ENCODE measurements at places on chromosomes 7 and 10.

GRCh38 chr10:79146611-79147130 is 77.9 kb downstream of the ZMIZ1 start:
- DNase-seq: no peak

DNA sequence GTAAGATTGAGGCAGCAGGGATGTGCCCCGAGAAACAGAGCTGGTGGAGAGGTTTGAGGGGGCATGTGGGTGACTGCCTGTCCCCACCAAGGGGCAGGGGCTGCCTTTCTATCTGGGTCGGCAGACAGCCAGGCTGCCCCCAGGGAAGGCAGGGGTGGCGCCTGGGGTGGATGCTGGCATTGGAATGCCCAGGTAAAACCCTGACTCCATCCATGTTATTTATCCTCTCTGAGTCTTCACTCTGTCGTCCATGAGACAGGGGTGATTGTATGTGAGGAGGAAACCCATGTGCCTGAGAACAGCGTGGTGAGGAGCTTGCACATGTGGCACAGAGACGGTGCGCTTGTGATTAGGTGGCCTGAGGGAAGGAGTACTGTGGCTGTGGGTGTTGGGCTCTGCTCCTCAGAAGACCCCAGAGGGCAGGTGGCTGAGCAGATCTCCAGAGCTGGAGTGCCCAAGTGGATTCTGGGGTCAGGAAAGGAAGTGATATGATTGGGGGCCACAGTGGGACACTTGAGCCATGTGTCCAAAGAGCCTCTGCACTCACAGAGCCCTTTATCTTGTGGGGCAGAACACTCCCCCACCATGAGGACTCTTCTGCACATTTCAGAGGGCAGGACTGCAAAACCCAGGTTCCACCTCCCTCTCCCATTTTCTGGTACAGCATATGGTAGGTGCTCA is 100.4 kb upstream of the RET start:
- no peak for DNase-seq

DNA sequence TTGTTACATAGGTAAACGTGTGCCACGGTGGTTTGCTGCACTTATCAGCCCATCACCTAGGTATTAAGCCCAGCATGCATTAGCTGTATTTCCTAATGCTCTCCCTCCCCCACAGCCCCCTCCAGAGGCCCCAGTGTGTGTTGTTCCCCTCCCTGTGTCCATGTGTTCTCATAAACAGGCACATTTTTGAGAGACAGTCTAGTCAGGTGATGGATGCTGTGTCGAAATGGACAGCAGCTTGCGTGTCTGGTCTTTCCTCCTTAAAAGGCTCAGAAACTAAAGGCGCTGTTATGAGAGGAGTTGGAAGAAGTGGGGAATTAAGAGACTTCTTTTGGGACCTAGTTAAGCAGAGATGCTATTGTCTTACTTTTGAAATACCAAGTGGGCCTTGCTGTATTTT is 296.0 kb downstream of the BBS9 start:
- DNase-seq: no peak

DNA sequence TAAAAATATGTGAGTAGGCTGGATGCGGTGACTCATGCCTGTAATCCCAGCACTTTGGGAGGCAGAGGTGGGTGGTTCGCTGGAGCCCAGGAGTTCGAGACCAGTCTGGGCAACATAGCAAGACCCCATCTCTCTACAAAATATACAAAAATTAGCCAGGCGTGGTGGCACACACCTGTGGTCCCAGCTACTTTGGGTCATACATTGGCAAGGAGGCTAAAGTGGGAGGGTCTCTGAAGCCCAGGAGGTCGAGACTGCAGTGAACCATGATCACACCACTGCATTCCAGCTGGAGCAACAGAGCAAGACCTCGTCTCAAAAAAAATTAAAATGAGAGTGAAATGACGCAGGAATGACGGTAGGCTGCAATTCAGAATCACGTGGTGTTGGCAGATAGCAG is 64.7 kb upstream of the SH2B2 start:
- DNase-seq: no peak

DNA sequence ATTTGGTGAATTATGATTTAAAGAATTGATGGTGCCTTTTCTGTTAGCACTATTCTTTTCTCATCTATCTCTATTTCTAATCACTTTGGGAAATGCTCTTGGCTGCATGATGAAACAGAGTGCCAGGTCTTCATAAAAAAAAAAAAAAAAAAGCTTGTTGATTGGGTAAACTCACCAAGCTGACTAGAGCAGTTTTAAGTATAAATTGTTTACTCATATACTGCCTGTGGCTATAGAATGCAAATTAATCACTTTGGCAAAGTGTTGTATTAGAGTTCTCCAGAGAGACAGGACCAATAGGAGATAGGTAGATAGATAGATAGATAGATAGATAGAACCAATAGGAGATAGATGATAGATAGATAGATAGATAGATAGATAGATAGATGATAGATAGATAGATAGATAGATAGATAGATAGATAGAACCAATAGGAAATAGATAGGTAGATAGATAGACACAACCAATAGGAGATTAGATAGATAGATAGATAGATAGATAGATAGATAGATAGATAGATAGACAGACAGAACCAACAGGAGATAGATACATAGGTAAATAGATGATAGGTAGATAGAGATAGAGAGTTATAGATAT is 20.1 kb upstream of the TBXAS1 start:
- DNase-seq: no peak

DNA sequence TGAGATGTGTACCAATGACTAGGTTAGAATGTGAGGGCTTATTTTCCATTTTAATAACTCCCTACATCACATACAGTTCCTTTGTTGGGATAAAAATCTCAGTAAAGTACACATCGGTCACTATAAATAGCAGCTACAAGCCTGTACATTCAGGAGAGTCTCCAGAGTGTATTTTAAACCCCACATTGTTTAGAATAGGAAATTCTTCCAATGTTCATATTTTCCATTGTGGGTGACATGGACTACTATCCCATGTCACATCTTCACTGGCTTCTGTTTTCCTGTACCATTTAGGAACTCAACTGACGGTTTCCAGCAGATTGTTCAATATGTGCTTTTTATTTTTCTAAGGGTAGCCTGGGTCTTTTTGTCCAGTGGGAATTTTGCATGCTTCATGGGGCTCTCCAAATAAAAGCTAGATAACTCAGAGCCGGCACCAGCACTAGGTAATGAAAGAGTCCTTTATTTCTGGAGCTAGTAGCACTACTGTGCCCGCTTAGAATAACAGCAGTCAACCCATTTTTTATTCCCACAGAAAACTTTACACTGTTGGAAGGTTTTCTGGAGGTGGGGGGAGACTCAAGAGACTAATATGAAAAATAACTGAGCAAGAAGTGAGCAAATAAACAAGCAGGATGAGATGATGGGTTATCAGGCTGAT is 100.5 kb downstream of the CALD1 start:
- DNase-seq: no peak

- DNase-seq: no peak
Measured at GRCh38 chr10:71631007-71631861, 88.3 kb downstream of the C10orf105 start.

DNA sequence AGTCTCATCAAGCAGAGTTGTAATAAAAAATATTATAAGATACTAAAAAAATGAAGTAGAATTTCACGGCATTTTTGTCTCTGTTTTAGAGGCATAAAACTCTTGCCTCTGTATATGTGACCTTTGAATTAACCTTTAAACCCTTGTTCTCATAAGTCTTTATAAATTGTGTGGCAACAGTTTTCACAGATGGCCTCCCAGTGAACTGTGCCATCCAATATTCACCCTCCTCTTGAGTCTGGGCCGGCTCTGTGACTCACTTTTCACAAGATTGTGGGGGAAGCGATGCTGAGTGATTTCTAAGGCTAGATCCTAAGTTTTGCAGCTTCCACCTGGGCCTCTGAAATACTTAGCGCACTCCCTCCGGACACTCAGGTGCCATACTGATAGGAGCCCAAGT is 4.6 kb upstream of the USP6NL start:
- no peak for DNase-seq

DNA sequence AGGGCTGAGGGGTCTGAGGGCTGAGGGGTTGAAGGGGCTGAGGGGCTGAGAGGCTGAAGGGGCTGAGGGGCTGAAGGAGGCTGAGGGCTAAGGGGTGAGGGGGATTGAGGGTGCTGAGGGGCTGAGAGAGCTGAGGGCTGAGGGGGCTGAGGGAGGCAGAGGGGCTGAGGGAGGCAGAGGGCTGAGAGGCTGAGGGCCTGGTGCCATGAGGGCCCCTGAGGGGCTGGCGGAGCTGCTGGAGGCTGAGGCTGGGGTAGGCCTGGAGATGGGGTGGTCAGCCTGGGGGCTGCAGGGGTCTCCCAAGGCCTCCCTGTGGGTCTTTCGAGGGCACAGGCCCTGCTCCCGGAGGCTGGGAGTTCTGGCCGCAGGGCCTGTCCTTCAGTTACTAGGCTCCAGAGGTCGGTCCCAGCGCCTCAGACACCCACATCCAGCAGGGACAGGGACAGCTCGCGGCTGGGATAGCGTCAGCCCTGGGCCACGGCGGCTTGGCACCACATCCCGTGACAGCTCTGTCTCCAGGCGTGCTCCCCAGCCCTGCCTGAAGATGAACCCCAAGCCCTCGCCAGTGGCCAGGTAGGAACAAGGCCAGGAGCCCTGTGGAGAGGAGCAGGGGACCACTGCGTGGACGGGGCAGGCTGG is 16.9 kb downstream of the MYO1G start:
- no peak for DNase-seq

GRCh38 chr7:142908921-142909890 is 23.7 kb upstream of the TRPV6 start:
- no peak for DNase-seq

DNA sequence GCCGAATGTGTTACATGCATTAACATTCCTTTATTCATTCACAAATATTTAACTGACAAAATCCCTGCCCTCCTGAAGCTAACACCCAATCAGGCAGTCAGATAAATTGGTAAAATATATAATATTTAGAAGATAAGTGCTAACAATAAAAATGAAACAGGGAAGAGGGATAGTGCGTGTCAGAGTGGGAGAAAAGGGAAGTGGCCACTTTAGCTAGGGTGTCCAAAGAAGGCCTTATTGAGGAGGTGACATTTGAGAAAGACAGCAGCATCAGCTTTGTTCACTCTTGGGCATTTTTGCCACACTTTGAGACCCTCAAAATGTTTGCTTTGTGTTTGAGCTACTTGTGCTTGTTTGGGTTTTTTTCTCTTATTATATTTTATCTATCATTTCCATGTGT is 317.8 kb downstream of the SNX13 start:
- DNase-seq: no peak

DNA sequence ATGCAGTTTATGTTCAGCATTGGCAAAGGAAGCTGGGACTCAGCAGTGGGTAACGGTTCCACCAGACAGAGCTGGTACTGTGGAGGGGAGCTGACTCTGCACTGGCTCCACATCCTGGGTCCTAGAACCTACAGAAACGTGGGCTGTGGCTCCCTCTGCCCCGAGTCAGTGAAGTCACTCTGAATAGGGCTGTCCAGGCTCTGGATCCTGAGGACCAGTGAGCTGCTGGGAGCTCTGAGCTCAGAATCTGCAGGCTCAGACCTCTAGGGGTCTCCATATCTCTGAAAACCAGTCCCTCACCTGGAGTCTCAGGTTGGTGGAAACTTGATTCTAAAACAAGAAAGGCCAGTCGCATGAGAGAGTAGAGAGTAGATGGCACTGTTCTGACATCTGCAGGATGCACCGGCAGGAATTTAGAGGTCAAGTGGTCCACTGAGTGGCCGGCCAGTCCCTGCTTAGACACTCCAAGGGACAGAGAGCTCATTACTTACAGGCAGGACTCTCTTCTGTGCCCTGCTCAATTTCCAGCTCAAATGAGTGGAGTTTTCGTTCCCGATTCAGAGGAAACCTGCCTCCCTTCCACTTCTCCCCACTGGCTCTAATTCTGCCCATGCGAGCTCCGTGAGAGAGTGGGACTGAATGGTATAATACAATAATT is 18.6 kb downstream of the NPFFR1 start:
- DNase-seq: no peak

DNA sequence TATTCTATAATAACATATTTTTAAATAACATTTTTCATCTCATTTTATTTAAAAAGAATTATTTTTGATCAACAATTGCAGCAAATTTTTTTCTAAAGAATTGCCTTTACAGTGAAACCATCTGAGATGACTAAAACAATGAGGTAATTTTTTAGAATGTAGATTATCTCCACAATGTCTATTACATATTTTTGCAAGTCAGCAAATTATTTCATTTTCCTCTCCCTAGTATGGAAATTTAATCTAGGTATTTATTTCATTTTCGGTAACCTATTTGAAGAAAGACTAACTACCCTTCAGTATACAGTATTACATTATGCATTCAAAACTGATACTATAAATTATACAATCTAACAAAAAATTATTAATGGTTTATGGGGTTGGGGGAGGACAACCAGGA is 213.2 kb upstream of the SP4 start:
- DNase-seq: no peak

GRCh38 chr10:3006093-3006492 is 61.3 kb upstream of the PFKP start:
- no peak for DNase-seq

GRCh38 chr7:2125931-2126330 is 106.8 kb downstream of the MAD1L1 start:
- no peak for DNase-seq

GRCh38 chr7:150990416-150991186 is at the start of gene NOS3:
TSS of gene NOS3 (plus strand) at chr7:150991017. CDS start at chr7:150993804, 2,787 bp downstream.
- DNase-seq: no peak

DNA sequence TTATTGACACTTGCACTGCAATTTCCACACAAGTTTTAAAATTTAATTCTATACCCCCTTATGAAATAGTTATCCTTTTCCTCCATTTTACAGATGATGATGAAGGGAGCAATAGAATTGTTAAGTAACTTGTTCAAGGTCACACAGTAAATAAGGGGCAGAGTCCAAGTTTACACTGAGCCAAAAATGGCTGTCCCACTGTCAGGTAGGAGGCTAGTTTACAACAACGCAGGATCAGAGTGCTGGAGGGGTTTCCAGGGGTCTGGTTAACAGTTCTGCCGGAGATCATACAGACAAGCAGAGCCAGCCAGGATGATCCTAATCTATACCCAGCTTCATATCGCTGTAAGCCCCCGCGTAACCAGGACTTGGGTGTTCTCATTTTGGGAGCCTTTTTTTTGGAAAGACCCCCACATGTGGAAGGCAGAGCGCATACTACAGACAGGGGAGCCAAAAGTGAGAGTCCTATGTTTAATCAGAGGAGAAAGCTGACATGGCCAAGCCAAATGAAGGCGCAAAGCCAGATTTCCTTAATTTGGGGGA is 524 bp upstream of the UNC5B start:
- DNase-seq: no peak
